ENCODE measurements at places on chromosomes 3 and 15. TPM values are rescaled to one million over a fixed set of nuclear protein-coding genes. Genes with fewer than 3 reads are reported as not detected.
A peak's percentile ranks its signal among the peaks of the same experiment; 100 is the strongest.

- peaks cover 2% of the 10 kb centered on the region for H3K4me1 ChIP-seq
- no peak overlapping the region for H3K27ac ChIP-seq
- H3K36me3 ChIP-seq, result no peaks in the 10 kb centered on the region
- H3K4me3 ChIP-seq, result no peak overlapping the region
- H3K27me3 ChIP-seq, result peaks cover 13% of the 10 kb centered on the region
Observed at GRCh38 chr15:59532770-59533379, 78.7 kb upstream of the GCNT3 start.

DNA sequence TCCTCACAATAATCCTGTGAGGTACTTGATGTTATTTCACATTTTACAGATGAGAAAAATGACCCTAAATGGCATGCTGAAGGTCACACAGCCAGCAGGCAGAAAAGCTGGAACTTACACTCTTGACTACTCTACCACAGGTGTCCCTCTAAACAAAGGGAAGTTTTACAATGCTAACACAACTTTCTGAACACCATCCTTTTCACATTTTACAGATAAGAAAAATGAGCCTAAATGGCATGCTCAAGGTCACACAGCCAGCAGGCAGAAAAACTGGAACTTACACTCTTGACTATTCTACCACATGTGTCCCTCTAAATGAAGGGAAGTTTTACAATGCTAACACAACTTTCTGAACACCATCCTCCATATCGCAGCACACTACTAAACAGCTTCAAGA lies 35.6 kb downstream of the TMCC1 start:
- H3K4me1 ChIP-seq, result peaks cover 29% of the 10 kb centered on the region
- peaks cover 25% of the 10 kb centered on the region for H3K36me3 ChIP-seq
- no peak overlapping the region for H3K4me3 ChIP-seq
- no peaks in the 10 kb centered on the region for H3K27me3 ChIP-seq

DNA sequence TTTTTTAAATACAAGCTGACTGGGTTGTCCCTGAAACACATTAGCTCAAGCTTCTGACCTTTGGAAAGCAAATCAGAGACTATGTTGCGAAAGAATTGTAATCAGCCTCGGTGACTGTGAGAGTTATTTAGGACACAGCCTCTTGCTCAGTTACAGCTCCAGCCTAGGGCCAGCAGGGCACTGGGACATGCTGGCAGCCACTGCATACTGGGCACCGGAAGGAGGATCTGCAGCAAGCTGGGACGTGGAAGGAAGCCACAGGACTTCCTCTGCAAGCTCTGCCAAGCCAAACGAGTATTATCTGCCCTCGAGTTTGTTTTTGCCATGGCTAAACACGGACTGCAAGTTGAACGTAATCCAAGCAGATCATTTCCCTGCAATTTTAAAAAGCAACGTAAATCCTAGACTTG lies 24.4 kb upstream of the COPG1 start:
- peaks cover 16% of the 10 kb centered on the region for H3K4me1 ChIP-seq
- H3K27me3 ChIP-seq, result no peaks in the 10 kb centered on the region
- H3K36me3 ChIP-seq, result no peaks in the 10 kb centered on the region

DNA sequence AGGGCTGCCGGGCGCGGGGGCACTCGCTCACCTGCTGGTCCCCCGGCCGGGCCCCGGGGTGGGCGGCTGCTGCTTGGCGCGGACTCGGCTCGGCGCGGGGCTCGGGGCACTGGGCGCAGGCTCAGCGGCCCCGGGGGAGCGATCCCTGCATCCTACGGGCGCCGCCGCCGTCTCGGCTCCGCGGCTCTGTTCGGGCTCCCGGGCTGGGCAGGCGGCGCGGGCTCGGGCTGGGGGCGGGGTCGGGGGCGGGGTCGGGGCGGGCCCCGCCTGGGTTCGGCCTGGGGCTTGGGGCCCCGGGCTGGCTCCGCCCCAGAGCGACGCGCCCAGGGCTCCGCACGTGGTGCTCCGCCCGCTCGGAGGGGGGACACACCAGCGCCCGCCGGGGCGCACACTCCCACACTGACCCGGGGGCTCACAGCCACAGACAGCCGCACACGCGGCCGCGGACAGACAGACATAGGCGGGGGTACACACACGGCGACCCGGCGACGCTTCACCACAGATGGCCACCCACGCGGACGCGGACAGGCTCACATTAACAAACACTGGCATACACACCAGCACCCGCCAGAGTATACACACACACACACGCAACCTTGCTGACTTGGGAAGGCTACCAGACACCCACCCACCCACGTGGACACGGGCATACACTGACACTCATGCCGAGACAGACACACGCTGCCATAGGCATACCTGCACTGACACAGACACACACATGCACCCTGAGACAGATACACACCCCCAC lies at the start of gene SCN5A:
SCN5A (minus strand) TSS at position 188 of the 748 bp plus-strand sequence. CDS start 16,380 bp downstream, outside the sequence.
- DNase-seq, result peak; percentile 64
- H3K4me1 ChIP-seq, result peaks cover 6% of the 10 kb centered on the region
- H3K27me3 ChIP-seq, result peaks cover 13% of the 10 kb centered on the region
- H3K36me3 ChIP-seq, result no peaks in the 10 kb centered on the region
- no peak within 1 kb of the TSS for H3K27ac ChIP-seq

DNA sequence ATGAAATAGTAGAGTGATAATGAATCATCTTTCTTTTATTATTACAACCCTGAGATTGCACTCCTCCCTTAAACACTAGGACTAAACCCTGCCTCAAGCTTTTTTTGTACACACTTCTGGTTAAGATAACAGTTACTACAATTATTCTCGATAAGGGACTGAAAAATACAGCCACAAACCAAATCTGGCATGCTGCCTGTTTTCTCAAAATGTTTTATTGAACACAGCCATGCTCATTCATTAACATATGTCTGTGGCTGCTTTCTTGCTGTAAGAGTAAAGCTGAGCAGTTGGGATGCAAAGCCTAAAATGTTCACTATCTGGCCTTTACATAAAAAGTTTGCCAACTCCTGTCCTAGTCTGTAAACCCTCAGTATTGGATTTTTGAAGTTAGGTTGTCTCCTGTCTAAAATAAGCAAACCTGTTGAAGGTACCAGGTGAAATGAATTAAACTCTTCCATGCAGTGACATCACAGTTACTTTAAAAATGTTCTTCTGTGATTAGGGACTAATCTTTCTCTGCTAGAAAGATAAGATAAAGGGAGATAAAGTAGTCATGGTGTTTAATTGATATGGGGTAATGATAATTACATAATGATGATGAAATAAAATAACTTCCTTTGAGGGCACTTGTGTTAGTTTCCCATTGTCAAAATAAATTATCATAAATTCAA lies 218.2 kb downstream of the STXBP5L start:
- no peaks in the 10 kb centered on the region for H3K27me3 ChIP-seq
- no peaks in the 10 kb centered on the region for H3K4me1 ChIP-seq
- H3K4me3 ChIP-seq, result no peak overlapping the region
- no peak for DNase-seq
- H3K27ac ChIP-seq, result no peak overlapping the region

- no peak overlapping the region for H3K27ac ChIP-seq
- H3K36me3 ChIP-seq, result no peaks in the 10 kb centered on the region
- no peak for DNase-seq
- H3K27me3 ChIP-seq, result no peaks in the 10 kb centered on the region
Observed at GRCh38 chr3:143351895-143352608, 232.5 kb downstream of the CHST2 start.

- H3K36me3 ChIP-seq, result no peaks in the 10 kb centered on the region
- H3K27ac ChIP-seq, result no peak overlapping the region
- no peak for DNase-seq
- H3K4me3 ChIP-seq, result no peak overlapping the region
- no peaks in the 10 kb centered on the region for H3K4me1 ChIP-seq
- H3K27me3 ChIP-seq, result peaks cover 2% of the 10 kb centered on the region
Observed at GRCh38 chr3:139982404-139982803, 47.4 kb downstream of the CLSTN2 start.

DNA sequence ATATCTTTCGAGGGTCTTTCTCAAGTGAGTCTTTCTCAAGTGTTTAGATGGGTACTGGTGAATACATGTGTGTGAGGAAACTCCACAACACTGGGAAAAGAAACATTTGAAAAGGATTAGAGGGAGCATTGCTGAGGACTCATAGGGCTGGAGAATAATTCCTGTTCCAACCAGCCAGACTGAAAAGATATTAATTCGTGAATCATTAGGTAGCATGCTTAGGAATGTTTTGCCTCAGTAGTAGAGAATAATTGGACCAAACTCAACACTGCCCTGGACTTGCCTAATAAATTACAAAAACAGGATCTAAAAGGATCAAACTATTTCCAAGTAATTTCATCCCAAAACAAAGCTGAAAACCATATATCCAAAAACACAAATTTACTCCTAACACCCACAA lies 17.3 kb downstream of the PP2D1 start:
- no peaks in the 10 kb centered on the region for H3K36me3 ChIP-seq
- DNase-seq, result no peak
- H3K27ac ChIP-seq, result no peak overlapping the region

MST1R gene
- 0.39 TPM for total RNA-seq
